Stimulated activated CD4-positive, alpha-beta T cell treated with anti-CD3 and anti-CD28 coated beads, Interleukin-1b, Interleukin-23, amount 100 ng/mL, for 1 hour (primary cell): ENCODE measurements at places on chromosomes 12 and 14.
A peak's percentile ranks its signal among the peaks of the same experiment; 100 is the strongest.

GRCh38 chr12:47079468-47079980, at the start of the genes AMIGO2 and PCED1B:
Gene AMIGO2 (minus strand): TSS chr12:47079959. CDS start chr12:47079002, 957 bp downstream.
Gene PCED1B (plus strand): TSS chr12:47079621. CDS start chr12:47235064, 155,443 bp downstream.
- DNase-seq: peak; percentile 32

DNA sequence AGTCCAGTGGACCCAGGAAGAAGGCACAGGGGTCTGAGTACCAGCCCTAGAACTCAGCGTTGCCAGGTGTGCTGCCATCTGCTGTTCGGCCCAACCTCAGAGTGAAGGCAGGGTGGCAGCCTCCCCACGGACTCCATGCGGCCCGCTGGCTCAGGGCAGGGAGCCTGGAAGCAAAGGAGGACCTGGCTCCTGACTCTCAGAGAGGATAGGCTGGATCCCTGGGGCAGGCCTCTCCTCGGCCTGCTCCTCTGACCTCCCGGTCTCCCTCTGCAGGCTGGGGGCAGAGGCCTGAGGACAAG, 10.1 kb downstream of the MCRS1 start:
- no peak for DNase-seq

GRCh38 chr14:83151571-83151970, 1617.9 kb upstream of the SEL1L start:
- no peak for DNase-seq

- no peak for DNase-seq
Observed at GRCh38 chr12:130199581-130200390, 37.5 kb downstream of the FZD10 start.

DNA sequence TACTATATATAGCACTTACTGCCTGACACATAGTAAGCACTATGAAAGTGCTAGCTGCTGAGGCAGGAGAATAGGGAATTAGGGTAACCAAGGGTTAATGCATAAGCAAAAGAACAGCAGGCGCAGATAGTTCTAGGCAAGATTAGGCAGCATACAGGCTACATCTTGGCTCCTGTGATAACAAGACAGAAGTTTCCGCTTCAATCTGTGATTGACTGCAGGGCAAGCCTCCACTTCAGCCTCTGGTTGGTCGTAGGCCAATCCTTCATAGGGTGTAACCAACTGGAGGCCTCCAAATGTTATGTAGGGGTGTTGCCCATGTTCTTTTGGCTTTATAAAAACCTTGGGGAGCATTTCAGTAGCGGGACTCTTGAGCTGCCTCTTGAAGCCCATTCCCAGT, 46.9 kb downstream of the KLHL28 start:
- DNase-seq: no peak

DNA sequence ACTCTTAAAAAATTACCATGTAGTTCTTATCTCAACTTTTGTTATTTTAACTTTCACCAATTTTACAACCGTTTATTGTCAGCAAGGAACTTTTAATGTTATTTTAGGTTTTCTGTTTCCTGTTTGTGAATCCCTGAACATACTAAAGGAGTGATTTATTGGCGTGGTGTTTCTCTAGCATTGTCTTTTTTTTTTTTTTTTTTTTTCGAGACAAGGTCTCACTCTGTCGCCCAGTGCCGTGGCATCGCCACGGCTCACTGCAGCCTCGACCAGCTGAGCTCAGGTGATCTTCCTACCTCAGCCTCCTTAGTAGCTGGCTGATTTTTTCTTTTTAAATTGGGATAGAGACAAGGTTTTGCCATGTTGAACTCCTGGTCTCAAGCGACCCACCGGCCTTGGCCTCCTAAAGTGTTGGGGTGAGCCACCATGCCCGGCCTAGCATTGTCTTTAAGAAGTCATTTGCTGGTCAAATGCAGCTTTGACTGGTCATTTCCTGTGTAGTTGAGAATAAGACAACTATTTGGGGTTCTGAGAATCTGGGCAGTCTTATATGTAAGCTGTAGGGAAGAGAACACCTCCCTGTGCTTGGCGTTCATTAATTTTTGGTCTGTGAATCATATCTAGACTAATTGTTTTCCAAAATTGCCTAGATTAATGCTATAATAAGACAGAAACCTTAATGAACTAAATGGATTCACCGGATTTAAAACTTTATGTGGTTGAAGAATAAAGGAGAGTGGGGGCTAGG, 2.1 kb downstream of the WASHC4 start:
- DNase-seq: no peak

DNA sequence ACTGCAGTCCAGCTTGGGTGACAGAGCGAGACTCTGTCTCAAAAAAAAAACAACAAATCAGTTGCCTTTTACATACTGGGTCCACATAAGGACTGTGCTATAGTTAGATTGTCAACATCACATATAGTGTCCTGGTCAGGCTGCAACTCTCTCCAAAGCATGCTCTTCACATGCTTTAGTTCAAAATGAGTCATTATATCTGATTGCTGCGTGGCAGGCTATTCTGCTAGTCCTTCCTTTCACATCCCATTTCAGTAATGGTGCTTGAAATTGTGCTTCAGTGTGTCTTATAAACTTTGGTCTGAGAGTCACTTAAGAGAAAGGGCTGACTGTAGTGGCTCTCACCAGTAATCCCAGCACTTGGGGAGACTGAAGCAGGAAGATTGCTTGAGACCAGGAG, 6.9 kb downstream of the LETMD1 start:
- no peak for DNase-seq

- no peak for DNase-seq
Observed at GRCh38 chr12:53515291-53515680, 8.0 kb upstream of the NPFF start.

DNA sequence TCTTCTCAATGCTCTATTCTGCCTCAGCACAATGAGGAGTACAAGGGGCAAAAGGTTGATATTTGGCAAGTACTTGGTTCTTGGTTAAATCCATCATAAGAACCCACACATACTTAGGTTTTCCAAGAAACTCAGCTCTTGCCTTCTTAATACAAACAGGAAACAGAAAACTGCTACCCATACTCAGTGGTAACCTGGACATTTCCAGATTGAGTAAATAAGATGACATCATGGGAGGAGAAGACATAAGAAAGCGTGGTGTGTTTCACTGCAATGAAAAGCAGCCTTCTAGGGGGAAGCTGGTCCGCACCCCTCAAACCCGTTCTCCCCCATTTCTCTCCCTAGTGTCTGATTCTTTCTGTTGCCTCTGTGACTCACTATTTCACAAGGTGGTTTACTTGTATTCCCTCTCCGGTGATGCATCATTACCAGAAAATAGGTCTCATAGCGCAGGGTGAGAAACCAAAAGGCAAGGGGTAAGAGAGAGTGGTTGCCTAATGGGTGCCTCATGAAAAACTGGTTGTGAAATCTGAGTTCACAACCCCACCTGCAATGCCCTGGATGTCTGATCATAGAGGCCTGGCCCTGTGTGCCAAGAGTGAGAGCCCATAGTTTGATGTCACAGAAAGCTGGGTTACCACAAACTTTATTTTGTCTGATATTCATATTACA, 326.5 kb upstream of the TBX3 start:
- DNase-seq: no peak

- no peak for DNase-seq
Observed at GRCh38 chr12:50662116-50662510, 101.8 kb upstream of the ATF1 start.

- DNase-seq: no peak
Observed at GRCh38 chr12:107929436-107929835, 154.9 kb downstream of the ASCL4 start.

DNA sequence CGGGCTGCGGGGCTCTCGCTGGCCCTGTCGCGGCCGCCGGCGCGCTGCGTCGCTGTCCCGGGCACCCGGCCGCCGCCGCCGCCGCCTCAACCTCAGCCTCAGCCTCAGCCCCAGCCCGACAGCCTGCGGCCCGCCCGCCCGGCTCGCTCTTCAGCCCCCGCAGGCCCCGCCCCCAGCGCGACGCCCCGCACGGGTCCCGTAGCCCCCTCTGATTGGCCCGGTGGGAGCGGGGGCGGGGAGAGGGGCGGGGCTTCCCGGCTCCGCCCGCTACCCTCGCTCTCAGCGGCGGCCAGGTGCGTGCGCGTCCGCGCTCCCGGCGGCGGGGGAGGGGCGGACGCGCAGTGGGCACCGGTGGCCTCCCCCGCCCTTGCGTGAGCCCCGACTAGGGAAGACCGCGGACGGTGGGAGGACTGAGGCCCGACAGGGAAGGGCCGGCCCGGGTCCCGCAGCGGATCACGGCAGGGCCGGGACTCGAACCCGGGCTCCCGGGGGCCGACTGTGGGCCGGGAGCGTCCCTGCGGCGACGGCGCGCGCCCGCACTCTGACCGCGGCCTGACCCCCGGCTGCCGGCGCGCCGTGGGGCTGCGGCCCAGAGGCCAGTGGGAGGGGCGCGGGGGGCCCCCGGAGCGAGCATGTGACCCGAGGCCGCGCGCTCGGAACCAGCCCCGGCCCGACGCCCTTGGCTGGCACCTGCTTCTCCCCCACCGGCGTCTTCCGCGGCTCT, at the start of gene PPP1R13B:
PPP1R13B (minus strand) TSS at position 125 of the 724 bp plus-strand sequence. CDS start 268 bp downstream, outside the sequence.
- DNase-seq: peak; percentile 94

GRCh38 chr12:104187446-104188155, 28.0 kb upstream of the TXNRD1 start:
- DNase-seq: no peak

GRCh38 chr12:120228041-120228290, 27.1 kb upstream of the RPLP0 start:
- no peak for DNase-seq

DNA sequence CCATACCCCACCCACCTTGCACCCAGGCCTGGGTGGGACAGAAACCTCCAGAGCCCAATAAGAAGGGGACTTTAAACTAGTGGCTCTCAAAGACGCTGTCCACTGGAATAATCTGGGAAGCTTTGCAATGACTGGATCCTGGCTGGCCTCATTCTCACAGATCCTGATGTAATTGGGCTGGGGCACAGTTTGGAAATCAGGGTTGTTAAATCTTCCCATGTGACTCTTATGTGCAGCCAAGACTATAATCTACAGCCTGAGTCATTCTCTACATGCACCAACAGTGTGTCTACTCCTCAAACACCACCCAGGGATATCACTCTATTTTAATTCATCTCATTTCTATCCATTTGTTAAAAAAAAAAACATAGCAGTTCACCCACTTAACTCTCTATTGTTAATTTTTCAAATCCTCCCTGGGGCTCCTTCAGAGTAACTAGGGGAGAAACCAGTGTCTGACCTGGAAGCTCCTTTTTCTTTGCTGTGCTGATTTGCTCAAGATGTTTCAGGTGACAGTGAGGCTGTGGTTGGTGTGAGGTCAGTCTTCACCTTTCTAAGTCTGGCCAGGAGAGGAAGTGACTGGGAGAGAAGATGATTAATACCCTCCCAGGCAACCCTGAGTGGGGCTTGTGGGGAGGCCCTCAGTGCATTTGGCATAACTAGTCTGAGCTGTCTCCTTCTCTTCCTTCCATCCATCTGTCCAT, 211.6 kb upstream of the SFSWAP start:
- DNase-seq: no peak

- DNase-seq: no peak
Observed at GRCh38 chr14:77004711-77005460, 23.6 kb downstream of the IRF2BPL start.

DNA sequence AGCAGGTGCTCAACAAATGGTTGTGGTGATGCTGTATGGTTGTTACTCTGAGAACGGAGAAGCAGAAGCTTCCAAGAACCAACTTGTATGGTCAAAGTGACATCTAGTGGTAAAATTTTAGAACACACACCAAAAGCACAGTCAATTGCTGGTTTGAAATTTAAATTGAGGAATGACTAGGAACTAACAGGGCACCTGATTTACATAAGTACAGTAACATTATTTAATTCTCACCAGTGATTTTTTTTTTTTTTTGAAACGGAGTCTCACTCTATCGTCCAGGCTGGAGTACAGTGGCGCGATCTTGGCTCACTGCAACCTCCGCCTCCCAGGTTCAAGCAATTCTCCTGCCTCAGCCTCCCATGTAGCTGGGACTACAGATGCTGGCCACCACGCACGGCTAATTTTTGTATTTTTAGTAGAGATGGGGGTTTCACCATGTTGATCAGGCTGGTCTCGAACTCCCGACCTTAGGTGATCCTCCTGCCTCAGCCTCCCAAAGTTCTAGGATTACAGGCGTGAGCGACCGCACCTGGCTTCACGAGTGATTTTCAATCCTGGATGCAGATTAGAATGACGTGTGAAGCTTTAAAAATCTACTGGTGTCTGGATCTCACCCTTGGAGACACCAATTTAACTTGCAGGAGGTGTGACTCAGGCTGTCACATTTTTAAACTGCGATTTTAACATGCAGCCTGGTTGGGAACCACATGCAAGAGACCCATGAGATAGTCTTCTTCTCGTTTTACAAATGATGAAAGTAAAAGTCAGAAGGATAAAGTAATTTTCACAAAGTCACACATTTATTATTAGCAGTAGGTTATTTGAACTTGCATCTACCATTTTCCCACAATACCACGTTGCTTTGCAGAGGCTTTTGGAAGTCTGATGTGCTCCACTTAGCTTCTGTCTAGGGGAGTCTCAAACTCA, 14.1 kb upstream of the NUMB start:
- DNase-seq: no peak

DNA sequence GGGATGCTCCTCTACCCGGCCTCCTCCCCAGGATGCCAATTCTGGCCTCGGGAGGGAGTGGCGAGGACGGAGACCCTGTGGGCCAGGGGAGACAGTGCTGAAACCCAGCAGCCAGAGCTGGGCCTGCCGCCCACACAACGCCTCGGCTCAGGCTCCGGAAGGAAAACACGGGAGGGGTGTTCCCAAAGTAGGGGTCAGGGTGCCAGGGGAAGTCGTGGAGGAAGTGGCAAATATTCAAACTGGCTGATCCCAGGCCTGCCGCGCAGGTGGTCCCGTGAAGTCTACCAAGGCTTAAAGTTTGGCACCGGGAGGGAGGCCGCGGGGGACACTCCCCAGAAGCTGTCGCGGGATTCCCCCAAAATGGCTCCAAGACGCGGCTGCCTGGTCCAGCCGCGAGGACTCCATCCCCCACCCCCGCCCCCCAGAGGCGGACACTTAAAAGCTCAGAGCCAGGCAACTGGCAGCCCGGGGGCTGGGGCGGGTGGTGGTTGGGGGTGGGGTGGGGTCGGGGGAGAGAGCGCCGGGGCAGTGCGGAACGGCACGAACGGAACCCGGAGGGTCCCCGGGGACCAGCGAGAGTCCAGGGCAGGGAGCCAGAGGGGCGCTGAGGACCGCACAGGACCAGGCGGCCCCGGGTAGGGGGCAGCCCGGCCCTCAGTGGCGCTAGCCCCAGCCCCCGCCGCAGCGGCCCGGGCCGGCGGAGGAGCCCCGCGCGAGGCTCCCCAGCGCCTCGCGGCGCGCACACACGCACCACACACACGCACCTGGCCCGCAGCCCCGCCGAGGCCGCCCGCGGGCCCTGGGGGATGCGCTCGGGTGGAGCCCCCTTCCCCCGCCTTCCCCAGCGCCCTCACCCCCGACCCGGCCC, 20.0 kb downstream of the BEGAIN start:
- no peak for DNase-seq

- DNase-seq: no peak
Observed at GRCh38 chr12:110935588-110935987, 15.2 kb upstream of the MYL2 start.
